ENCODE measurements at places on chromosomes 12 and 14.

DNA sequence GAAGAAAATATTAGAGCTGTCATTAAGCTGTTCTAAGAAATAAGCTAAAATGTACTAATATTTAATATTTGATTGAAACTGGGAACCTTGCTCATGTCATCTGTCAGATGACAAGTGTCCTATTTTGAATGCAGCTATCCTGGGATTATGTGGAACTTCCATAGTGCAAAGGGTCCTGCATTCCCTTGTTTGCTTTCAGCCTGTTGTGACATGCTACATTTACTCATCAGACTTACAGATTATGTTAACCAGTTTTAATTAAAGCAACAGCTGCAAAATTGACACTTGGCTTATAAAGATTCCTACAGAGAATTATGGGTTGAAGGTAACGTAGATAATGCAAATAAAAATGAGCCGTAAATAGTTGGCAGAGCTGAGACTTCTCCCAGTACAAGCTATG lies 458.4 kb upstream of the RGS6 start:
- no peak for DNase-seq

- DNase-seq = no peak
Measured at GRCh38 chr12:121465921-121466793, 66.2 kb downstream of the RNF34 start.

- no peak for DNase-seq
Measured at GRCh38 chr14:29687071-29687765, 240.4 kb downstream of the PRKD1 start.

DNA sequence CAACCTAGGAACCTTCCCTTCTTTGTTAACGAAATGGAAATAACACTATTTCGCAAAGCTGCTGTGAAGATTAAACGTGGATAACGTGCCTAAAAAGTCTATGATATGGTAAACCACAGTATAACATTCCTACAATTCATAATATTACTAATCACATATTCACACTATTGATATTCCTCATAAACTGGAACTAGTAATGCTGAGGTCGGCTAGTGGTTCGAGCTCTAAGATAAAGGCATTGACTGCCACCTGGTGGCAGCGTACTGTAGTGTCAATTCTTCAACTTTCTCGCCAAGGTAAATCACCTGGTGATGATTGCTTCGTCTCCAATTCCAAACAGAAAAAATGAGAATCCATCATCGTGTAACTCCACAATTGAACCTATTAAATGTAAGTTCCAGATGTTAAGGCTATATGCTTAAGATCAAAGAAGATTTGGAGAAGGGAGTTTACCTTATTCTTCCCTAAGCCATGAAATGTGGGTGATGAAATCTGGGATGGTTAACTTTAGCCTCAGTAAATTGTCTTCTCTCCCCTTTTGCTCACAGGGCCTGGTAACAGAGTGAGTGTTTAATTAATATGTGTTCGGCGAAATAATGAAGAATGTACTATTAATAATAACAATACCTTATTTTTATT lies 197.5 kb upstream of the TMEM132C start:
- peak; percentile 62 for DNase-seq

DNA sequence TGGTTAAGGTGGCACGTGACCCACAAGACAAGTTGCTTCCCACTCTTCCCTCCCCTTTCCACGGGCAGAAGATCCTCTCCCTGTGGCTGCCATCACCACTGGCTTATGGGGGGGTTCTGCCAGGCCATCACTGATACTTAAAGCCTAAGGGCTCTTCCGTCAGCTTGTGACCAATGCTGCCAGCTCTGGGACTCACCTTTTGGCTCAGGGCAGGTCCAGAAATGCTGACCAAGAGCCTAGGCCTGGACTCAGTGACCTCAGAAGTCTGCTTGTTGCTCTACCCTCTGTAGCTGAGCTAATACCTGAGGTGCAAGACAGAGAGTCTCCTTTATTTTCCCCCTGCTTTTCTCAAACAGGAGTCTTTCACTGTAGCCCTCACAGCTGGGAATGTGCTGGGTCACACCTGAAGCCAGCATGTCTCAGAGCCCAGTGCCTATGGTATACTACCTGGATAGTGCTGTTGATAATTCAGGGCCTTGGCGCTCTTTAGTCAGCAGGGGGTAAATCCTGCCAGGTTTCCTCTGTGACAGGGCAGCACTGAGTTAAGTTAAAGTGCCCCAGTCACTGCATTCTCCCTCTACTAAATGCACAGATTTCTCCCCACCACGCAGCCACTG lies 19.7 kb downstream of the FGD4 start:
- DNase-seq = no peak

- DNase-seq = no peak
Measured at GRCh38 chr12:94566345-94566744, 84.0 kb downstream of the TMCC3 start.

DNA sequence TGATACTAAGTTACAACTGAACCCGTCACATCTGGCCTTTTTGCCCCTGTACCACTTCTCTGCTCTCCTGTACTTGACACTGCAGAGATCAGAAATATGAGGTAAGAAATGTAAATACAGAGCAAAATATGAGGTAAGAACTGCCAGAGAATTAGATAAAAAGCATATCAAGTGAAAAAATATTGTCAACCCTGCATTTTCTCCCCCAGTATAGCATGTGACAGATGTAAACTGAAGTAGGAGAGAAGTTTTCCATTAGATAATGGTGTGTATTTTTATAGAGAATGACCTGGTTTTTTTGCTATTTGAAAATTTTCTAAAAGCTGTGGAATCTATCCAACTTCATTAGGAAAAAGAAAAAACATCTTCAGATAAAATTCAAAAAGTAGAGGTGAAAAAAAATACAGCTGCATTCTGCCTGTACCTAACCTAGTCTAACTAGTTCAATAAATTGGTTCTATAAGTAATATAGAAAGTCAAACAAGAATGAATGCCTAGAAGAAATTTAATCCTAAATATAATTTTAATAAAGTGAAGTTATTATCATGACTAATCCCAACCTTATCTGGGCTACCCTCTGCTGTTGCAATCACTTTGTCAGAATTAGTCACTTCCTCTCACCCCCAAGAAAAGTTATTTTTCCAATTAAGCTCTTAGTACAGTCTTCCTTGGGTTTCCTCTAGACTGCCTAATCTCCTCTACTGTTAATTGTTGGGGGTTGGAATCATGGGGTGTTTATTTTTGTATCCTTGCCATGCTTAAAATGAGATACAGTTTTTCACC lies 210.0 kb downstream of the RASSF9 start:
- no peak for DNase-seq

DNA sequence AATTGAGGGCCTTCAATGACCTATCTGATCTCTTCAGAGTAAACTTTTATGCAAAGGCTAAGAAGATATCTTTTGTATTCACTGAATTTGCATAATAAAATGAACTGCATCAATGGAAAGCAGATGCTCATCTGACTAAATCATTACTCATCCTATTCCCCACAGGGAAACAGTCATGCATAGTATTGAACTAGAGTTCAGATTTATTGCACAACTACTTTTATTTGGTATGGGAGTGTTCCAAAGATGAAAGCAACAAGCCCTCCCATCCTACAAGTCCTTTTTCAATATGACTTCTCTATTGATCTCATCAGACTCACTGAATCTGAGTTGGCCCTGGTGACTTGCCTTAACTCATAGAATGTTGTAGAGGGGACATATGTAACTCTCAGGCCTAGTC lies 159.8 kb downstream of the KITLG start:
- DNase-seq = no peak

DNA sequence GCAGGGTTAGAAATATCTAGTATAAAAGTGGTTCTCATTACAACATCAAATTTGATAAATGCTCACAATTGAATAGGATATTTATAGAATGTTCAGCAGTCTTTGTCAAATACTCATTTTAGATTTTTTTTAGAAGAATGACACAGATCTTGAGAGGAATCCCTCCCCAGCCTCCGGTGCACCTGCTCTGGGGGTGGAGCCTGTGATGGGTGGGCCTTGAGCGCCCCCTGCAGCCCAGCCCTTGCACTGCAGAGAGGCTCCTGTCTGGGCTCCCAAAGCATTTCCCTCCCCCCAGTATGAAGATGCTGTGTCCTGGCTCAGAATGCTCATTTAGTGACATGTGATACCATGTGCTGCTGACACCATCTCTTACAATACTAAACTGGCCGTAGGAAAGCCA lies 792.3 kb downstream of the TMEM121 start:
- no peak for DNase-seq

GRCh38 chr14:56040121-56040520 lies 78.1 kb upstream of the PELI2 start:
- no peak for DNase-seq

DNA sequence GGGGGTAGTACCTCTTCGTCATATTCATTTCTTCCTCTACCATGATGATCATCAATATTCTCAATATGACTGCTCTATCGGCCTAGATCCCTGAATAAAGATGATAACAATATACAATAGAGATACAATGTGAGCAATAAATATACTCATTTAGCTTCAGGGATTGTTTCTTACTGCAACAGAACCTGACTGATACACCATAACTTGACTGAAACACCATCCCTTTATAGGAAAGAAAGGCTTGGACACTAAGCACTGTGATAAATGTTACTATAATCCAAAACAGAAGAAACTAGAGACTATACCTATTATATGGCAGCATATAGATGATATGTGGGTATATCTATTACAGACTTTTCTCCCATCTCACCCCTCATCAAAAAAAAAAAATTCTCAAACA lies 1.2 kb upstream of the RHOJ start:
- no peak for DNase-seq

- DNase-seq = no peak
Measured at GRCh38 chr12:52216807-52217206, 16.2 kb upstream of the KRT7 start.

DNA sequence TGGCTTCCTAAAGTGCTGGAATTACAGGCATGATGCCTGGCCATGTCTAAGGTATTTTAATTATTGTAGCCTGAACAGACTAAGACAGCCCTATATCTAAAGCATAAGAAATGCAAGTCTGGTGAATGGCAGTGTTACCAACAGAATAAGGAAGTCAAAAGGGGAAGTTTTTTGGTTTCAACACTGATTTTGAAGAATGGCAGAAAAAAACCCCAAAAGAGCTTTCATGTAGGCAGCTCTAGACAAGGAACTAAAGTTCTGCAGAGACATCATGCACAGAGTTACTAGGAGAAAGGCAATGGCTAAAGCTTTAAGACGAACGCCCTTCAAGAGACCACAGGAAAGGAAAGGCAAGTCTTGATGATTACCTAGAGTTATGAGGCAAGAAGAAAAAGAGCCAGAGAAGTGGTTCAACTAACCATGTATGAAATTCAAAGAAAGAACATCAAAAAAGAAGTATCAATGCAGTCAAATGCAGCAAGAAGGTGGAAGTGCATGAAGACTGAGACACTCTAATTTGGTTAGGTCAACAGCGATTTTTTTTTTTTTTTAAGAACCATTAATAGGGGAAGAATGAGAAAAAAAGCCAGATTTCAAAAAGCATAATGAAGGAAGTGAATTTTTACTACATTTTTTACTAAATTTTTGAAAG lies 50.8 kb downstream of the RPS6KA5 start:
- DNase-seq = no peak

DNA sequence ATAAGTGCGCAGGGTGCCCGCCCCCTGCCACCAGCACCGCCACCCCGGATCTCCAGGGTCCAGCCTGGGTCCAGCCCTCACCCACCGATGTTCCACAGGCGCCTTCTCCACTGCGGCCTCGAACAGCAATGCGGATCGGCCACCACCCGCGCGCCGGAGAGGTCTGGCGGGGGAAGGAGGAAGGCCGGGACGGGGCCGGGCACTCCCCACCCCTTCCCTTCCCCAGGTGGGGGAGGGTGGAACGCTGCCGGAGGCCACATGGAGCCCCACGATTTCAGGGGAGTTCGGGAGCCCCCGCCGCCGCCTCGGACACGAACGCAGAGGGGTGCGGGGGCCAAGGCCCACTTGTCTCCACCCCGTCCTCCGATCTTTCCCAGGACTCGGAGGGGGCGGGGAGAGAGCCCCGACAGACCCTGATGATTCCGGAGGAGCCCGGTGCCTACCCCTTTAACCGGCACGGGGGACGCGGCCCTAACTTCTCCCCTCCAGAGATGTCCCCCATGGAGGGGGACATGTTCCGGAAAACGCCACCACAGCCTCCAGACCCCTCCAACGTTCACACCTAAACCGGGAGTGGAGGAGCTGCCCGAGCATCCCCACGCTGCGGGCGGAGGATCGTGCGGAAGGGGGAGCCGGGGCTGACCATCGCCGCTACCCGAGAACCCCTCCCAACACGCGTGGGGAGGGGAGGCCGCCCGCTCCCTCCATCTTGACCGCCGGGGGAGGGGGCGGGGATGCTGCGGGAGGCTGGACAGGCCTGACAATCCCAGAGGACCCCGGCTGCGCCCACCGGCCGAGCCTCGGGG lies 1.1 kb downstream of the ATXN2 start:
- no peak for DNase-seq

- peak; percentile 1 for DNase-seq
Measured at GRCh38 chr12:10130042-10130441, at the start of gene CLEC7A. CLEC7A (minus strand) TSS chr12:10130199; CDS start chr12:10130082, 117 bp downstream.

- DNase-seq = no peak
Measured at GRCh38 chr12:106331599-106331998, 25.9 kb upstream of the POLR3B start.

- DNase-seq = no peak
Measured at GRCh38 chr12:95802482-95803270, 12.1 kb upstream of the NTN4 start.

- peak; percentile 49 for DNase-seq
Measured at GRCh38 chr14:82422230-82422629, 888.6 kb upstream of the SEL1L start.

DNA sequence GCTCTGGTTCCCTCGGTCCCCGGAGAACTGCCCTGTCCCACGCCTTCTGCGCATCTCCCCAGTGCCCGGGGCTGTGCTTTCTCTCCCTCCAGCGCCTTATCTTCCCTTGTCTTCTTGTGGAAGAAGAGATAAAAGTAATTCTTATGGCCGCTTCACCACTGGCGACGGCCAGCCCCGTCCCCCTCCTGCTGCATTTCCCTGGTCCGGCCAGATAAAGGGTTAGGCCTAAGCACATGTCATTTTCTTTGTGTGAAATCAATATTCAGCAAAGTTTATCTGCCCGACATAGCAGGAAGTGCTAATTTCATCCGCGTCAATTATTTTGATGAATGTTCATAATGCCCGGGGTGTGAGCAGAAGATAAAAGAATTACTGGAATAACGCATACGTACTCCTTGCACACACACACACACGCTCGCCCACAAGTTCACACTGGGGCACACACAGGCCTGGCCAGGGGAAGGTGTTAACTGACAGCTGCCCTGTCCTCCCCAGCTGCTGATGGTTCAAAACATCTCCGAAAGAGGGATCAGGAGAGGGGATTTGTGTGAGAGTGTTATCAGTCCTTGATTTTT lies 177.7 kb upstream of the LHX5 start:
- DNase-seq = no peak
